ENCODE measurements at places on chromosomes 12 and 14.

- no peak for DNase-seq
Observed at GRCh38 chr12:114368685-114369452, 37.1 kb downstream of the TBX5 start.

DNA sequence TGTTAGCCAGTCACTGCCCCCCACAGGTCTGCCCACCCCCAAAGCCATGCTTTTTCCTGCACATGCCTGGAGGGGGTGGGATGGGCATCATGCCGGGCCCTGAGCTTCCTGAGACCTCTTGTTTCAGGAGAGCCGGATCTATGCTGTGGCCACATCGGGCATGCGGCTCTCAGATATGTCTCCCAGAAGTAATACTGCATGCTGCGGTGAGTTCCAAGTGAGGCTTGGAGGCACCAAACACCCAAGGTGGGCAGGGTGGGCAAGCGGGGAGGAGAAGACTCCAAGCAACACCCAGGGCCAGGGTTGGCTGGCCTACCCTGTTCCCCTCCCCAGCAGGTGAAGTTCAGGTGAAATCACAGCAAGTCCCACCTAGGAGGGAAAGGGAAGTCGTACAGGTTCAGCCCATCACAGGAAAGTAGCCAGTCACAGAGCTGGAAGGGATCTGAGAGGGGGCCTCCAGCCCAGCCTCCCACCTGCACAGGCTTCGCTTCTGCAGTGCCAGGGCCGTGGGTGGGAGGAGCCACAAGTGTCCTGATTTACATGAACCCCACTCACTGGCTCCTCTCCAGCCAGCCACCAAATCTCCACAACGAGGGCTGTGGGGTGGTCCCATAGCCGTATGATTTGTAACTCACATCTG is 30.9 kb downstream of the PIGH start:
- DNase-seq, result no peak

- DNase-seq, result no peak
Observed at GRCh38 chr14:61894452-61895077, 132.3 kb downstream of the SNAPC1 start.

- no peak for DNase-seq
Observed at GRCh38 chr14:49114161-49114893, 471.9 kb downstream of the RPS29 start.

DNA sequence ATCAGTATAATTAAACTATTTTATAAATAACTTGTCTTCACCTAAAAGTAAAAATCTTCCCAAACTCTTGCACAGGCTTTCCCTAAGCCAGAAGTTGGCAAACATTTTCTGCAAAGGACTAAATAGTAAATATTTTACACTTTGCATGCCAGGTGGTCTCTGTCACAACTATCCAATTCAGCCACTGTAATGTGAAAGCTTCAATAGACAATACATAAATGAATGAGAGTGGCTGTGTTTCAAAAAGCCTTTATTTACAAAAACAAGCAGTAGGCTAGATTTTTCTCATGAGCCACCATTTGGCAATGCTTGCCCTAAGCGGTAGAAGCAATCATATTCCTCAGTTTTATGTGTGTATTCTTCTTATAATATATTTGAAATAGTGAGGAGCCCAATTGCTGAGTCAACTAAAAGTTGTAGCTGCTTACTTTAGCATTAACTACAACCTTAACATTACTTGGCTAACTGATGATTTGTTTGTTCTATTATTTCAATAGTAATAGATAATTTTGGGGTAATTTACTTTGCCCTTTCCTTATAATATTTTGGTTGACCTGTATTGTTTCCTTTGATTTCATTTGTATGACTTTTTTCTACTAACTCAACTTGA is 236.0 kb upstream of the SYT1 start:
- DNase-seq, result no peak

DNA sequence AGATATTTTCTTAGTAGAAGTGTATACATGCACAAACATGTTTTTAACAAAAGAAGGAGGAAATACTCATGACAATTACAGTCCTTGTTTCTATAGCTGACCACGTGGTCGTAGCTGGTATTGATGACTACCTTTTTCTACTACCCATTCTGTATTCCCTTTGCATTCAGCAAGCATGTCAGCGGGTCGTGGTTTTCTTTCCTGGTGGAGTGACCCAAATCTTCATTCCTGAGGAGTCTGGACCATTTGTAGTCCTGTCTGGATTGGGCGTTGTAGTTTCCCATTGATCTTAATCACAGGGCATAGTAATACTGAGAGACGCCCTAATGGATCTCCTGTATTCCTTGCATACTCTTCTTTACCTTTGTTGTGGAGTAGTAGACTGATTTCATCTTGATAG is 472.1 kb upstream of the RGS6 start:
- no peak for DNase-seq

All from GF-D8 (cell line).